Bronchial epithelial cell (primary cell): ENCODE measurements at places on chromosomes 6 and 20. TPM values are rescaled to one million over a fixed set of nuclear protein-coding genes. Genes with fewer than 3 reads are reported as not detected.

Gene PRSS35
- total RNA-seq, result 0.13 TPM in 1 of 2 replicates, not detected in the other

Gene HLA-DPB1
- total RNA-seq, result 0.53 TPM in 1 of 2 replicates, not detected in the other

Gene SLC17A3
- total RNA-seq, result not detected in 2 replicates

Gene FRK
- 1.3 and 3.1 TPM in 2 replicates for total RNA-seq

Gene SIRPB1
- not detected in 2 replicates for total RNA-seq

Gene JAG1
- 225 and 310 TPM in 2 replicates for total RNA-seq

Gene ARMH2
- total RNA-seq, result not detected in 2 replicates

Gene GPX5
- not detected in 2 replicates for total RNA-seq

Gene CCDC170
- not detected in 2 replicates for total RNA-seq

Gene C6orf58
- total RNA-seq, result not detected in 2 replicates

Gene FAM83B
- 39.9 and 40.3 TPM in 2 replicates for total RNA-seq

Gene EPPIN
- not detected in 2 replicates for total RNA-seq

Gene IP6K3
- total RNA-seq, result under 0.01 and 0.13 TPM in 2 replicates

Gene KCNK17
- not detected in 2 replicates for total RNA-seq

DNA sequence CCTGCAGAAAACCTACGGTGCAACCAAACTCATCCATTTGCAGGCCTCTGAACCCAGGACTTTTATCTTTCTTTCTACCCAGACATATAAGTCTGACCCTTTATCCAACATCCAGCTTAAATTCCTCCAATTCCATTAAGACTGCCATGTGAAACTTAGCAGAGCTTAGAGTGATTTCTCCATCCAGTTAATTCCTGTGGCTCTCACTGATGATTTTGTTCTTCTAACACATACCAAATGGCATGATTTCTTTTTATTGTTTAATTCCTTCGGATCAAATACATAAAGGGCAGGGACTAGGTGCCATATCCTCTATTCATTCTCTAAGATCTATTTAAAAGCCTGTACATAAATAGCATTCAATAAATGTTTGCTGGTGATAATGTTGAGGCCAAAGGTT lies 92.9 kb downstream of the TASP1 start:
- DNase-seq, result no peak

- DNase-seq, result no peak
Measured at GRCh38 chr20:45959956-45960630, 11.9 kb downstream of the ZNF335 start.

- DNase-seq, result peak; percentile 89
Measured at GRCh38 chr6:106913111-106913510, 61.4 kb downstream of the CD24 start.

DNA sequence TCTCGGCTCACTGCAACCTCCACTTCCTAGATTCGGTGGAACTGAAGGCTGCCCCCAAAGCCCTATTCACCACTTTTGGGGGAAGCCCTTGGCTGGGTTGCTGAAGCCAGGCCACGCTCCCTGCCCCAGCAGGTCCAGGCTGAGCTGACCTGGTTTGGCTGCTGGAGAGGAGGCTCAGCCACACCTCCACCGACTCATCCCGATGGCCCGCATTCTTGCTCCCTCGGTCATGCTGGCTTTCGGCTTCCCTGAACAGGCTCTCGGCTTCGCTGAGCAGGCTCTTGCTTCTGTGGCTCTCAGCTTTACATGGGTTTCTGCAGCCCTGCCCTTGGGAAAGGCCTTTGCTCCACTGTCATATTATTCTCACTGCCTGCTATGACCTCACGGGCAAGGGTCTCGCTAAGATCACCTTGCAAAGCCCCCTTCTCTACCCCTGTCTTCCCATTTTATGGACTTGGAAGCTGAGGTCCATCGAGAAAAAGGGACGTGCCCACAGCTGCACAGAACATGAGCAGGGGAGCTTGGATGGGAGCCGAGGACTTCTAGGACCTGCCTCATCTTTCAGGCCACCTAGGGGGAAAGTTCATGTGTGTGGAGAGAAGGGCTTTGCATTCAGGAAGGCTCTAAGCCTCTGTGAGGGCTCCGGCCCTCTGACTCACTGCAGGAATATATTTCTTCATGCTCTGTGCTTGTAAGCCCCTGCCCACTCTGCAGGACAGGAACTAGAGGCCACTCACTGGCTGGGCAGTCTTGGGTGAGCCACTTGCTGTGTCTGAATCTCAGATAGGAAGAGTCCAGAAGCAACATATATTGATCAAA lies 15.6 kb downstream of the ARHGAP40 start:
- DNase-seq, result peak; percentile 82

- peak; percentile 93 for DNase-seq
Measured at GRCh38 chr6:136288566-136289326, 900 bp downstream of the BCLAF1 start.

DNA sequence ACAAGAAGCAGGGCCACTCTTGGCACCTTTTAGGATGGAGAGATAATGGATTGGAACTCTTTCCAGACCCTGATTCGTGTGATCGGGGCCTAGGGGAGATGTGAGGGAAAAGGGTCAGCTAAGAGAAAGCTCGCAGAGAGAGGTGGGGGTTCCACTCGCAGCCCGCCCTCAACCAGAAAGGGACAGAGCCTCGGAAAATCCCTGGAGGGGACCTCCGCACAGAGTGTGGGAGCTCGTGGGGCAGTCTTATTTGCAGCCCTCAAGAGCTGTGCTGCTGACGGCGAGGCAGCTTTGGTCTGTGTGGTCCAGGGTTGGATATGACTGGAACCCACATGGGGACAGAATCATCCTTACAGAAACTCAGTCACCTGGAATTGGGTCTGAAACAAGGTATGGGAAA lies 184.3 kb upstream of the PMEPA1 start:
- DNase-seq, result no peak

- no peak for DNase-seq
Measured at GRCh38 chr6:154619146-154619545, 108.7 kb upstream of the CNKSR3 start.

DNA sequence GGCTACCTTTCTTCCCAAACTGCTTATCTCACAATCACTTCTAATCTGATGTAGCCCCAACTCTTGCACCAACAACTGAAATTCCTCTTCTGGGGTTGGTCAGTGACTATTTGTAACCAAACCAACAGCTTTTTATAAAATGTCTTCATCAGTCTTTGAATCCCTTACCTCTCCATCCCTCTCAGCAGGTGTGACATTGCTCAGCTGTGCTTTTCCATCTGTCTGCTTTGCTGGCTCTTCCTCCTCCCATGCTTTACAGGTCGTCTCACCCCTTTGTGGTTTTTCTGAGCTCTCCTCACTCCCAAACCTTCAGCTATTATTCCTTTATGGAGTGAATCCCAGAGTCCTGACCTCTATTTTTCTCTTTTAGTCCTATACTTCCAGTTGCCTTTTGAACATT lies 5.9 kb downstream of the MAP7 start:
- DNase-seq, result no peak

- no peak for DNase-seq
Measured at GRCh38 chr6:91660893-91661292, 1074.0 kb upstream of the MAP3K7 start.

- peak; percentile 14 for DNase-seq
Measured at GRCh38 chr6:84892671-84893070, 128.3 kb upstream of the TBX18 start.

DNA sequence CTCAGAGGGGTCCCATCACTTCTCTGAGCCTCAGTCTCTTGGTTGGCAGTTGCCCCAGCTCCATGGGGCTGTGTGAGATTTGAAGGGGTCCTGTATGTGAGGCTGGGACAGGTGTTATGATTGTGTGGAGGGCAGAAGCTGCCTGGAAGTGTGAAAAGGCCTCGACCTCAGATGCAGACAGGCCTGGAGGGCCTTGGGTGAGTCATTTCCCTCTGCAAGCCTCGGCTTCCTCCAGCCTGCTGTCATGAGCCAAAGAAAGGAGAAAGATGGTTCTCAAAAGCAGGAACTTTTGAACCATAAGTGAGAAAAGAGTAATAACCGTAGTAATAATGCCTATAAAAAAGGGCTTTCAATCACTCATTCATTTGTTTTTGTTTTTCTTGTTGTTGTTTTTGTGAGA lies 37.5 kb downstream of the SNAI1 start:
- peak; percentile 78 for DNase-seq

DNA sequence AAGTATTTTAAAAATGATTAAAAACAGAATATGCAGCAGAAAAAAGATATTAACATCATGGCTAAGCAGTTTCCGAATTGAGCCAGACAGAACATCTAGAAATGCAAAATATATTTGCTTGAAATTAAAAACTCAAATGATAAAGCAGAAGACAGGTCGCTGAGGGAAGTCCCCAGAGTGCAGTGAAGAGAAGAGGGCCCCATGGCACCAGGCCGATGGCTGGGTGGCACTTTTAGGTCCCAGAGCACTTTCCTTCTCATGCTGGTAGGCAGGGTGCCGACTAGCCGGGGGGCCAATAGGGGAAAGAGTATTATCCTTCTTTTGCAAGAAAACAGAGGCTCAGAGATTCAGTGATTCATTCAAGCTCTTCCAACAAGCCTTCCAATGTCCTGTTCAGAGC lies 58.9 kb downstream of the MYH7B start:
- no peak for DNase-seq

DNA sequence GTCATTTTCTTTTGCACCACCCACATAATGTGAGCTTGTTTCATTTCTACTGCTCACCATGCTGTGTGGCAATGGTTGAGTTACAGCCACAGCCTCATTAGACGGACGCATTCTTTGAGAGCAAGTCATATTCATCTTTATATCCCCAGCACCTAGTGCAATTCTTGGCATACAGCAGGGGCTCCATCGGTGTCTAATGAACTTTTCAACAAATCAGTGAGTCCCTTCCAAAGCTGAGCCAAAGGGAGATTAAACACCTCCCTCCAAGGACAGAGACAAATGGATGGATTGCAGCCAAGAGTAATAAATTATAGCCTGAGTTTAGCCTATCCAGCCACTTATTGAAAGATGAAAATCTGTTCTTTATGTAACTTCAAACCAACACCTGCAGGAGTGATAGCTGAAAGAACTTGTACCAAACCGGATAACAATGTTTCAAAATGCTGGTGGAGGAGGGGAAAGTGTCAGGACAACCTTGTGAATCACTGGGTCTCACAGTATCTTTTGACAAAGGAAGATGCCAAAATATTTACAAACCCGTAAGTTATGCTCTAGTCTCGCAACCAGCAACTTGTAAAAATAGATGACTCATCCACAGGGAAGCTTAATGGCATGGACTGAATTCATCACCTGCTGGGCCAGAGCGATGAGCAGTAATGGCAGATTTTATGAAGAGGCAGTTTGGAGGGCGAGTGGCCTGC lies 139.0 kb downstream of the PXDC1 start:
- DNase-seq, result peak; percentile 95

DNA sequence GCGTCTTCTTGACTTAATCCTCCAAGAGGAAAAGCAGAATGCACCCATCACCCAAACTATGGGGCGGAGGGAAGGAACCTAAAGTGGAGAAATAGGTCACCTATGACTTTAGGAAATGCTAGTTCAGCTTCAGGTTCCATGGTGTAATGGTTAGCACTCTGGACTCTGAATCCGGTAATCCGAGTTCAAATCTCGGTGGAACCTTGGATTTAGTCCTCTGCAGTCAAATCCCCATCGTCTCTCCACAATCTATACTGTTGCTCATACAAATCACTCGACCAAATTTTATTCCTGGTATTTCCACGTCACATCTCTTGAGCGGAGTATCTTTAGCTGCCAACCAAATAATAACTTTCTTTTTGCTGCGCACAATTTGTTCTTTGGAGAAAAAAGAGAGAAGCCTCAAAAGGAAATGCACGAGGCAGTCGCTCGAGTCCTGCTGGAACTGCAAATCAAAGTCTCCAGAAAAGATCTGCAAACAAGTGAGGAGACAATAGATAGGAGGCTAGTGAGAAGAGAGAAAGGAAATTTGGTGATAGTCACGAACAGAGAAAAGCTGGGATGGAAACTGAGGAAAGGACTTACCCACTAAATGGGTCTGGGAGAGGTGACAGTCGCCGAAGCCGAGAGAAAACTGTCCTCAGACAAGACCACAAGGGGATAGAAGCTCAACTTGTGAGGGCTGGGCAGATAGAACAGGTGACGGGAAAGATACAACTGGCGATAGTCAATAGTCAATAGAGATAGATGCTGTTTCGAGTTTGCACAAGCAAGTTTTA lies 16.6 kb downstream of the POM121L2 start:
- DNase-seq, result peak; percentile 81

DNA sequence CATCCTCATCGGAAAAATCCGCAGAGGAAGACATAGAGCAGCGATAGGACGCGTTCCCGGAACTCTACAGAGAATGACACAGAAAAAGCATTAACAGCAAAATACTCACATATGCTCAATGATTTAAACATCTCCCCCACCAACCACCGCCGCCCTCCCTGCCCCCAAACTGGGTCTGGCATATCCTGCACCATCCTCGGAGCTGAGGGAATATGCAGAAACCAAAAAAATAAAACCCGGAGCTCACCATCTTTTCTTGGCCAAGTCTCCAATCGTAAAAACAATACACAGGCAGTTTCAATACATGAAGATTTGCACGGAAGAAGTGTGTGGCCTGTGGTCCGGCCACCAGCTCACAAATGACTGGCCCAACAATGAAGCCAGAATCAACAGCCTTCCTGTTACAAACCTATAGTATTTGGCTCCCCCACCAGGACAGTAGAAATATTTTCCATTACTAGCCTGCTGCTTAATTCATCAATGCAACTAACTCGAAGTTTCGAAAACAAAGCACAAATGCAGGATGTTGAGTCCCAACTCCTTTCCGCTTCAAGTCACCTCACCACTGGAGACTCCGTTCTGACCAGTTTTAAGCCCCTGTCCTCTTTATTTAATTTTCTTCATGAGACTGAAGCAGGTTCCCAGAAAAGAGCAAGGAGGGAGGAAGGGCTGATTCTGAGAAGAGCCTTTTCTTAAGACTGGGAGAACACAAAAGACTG lies 103.2 kb upstream of the BEND6 start:
- peak; percentile 71 for DNase-seq

GRCh38 chr6:44921798-44922197 lies 406.3 kb upstream of the RUNX2 start:
- DNase-seq, result peak; percentile 32

DNA sequence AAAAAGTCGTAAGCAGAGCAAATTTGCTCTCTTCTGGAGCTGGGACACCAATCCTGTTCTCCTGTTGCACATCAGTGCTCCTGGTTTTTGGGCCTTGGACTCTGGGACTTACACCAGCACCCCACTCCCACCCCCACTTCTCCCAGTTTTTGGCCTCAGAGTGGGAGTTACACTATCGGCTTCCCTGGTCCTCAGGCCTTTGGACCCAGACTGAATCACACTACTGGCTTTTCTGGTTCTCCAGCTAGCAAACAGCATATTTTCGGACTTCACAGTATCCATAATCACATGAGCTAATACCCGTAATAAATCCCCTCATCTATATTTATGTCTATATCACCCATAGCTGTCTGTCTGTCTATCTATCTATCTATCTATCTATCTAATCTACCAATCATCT lies 23.2 kb upstream of the ASCC3 start:
- DNase-seq, result no peak
